ENCODE measurements at places on chromosomes 2 and 18.

GRCh38 chr2:222903234-222904220 lies 42.7 kb downstream of the ACSL3 start:
- no peak for DNase-seq

- no peak for DNase-seq
Measured at GRCh38 chr2:211367711-211368110, 811.3 kb downstream of the CPS1 start.

DNA sequence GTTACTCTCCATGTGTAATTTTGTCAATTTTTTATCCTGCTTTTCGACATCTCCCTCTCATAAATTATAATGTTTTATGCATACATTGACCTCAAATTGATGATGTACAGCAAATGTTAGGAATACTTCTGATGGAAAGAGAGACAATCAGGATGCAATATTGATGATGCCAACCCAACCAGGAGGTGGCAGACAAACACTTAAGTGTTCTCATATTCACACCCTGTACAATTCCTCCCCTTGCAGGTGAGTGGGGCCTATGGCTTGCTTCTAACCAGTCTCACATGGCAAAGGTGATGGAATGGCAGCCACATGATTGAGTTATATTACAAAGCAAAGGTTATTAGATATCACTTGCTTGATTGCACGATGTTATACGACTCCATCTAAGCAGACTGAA lies 594.3 kb upstream of the REG3G start:
- no peak for DNase-seq

DNA sequence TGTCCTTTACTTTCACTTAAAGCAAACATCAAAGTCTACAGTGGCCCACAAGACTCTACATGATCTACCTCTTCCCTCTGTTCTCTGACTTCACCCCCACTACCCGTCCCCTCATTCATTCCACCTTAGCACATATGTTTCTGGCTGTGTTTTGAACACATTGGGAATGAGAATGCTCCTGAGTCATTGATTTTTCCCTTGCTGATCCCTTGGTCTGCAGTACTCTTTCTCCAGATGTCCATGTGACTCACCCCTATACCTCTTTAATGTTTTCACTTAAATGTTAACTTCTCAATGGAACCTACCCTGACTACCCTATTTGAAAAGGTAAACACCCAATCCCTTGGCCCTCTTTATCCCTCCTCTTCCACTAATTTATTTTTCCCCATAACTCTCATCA lies 30.7 kb upstream of the FRZB start:
- DNase-seq = no peak

DNA sequence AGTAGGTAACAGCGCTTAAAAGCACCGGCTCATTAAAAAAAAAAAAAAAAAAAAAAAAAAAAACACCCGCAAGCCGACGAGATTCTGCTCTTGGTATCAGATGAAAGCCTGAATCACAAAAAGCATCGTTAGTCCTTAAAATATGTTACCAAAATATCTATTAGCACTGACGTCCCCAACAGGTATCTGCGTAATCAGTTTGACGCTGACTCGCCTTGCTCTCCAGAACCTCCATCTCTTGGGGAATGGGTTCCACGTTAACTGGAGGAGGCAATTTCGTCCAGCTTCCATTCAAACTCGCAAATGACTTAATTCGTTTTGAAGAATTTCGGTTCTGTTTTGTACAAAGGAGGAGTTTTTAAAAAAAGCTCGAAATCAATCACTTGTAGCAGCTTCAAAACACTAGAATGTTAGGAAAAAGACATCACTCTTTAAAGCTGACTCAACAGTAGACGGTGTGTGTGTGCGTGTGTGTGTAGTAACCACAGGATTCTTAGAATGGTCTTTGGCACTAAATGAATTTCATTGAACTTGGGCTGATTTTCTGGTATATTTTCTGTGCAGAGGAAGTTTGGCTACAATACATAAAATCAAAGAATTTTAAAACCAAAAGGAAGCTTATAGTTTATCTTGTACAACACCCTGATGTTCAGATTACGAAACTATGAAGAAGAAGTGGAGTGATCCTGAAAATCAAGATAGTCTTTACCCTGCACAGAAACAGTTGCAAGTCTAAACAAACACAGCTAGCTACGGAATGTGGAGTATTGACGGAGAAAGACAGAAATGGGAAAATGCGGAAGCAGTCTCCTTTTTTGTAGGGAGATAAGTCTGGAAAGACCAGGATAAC lies 1.1 kb upstream of the PGAP1 start:
- DNase-seq = no peak

DNA sequence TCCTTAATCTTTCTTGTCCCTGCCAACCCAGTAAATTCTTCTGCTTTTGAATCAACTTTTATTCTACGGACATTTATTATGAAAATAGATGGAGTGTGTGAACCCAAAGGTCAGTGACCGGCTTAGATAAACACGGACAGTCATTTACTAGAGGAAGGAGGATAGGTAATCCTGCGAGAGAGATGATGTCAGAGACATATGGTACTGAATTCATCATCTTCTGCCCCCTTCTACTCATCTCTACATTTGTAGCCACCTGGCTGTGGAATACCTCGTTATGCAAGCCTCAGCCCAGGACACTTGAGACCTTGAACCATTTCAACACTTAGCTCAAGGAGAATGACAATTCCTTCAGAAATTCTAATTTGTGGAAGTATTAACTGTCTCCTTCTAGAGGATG lies 443.6 kb downstream of the TDRD15 start:
- no peak for DNase-seq

- DNase-seq = no peak
Measured at GRCh38 chr2:25044990-25045389, 3.1 kb downstream of the EFR3B start.

- DNase-seq = no peak
Measured at GRCh38 chr2:237218756-237219155, 133.1 kb downstream of the COPS8 start.

DNA sequence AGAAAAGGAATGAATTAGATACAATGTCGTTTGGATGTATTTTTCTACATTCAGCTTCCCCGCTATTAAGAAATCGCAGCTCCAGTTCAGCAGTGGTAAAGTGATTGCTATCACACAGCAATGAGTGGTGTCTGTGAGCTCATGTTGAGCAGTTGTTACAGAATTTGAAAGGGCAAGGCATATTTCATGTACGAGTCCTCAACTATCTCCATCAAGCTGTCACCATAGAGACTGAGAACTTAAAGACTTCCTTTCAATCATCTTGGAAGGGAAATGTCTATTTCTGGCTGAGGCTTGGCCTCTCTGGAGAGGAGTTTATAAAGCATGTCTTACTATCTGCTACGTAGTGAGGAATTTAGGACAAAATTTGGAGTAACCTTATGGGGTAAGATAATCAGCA lies 24.4 kb upstream of the FAM117B start:
- no peak for DNase-seq

DNA sequence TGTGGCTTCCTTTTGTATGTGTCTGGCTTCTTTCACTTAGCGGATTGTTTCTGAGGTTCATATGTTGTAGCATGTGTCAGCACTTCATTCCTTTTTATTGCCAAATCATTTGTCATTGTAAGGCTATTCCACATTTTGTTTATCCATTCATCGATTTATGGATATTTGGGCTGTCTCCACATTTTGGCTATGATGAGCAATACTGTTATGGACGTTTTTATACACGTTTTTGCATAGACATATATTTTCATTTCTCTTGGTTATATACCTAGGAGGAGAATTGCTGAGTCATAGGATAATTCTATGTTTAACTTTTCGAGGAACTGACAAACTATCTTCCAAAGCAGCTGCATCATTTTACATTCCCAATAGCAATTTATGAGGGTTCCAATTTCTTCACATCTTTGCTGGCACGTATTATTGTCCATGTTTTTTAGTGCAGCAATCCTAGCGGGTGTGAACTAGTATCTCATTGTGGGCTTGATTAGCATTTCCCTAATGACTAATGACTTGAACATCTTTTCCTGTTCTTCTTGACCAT lies 48.1 kb upstream of the TBC1D8 start:
- DNase-seq = no peak

GRCh38 chr18:8142131-8142711 lies 467.0 kb upstream of the RAB12 start:
- DNase-seq = no peak

- no peak for DNase-seq
Measured at GRCh38 chr2:21175895-21176646, 52.3 kb downstream of the TDRD15 start.

- peak; percentile 14 for DNase-seq
Measured at GRCh38 chr2:48525269-48525943, 4.5 kb upstream of the STON1 start.

GRCh38 chr2:1518867-1519530 lies 105.7 kb downstream of the TPO start:
- no peak for DNase-seq

GRCh38 chr18:6616981-6617380 lies 112.5 kb upstream of the ARHGAP28 start:
- no peak for DNase-seq

DNA sequence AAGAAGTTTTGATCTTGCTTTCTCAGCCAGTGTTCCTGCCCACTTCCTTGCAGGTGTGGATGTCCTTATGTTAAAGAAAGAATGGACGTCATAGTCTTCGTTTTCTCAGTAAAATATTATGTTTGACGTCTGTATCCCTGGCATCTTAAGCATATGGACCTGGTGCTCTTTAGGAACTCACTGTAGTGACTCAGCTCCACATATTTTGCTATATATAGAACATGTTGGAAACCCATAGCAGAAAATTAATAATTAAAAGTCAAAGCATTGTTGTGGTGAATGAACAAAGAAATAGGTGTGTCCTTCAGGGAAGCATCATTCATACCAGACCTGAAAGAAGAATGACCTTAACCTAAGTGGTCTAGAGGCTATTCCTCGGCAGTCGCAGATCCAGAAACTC lies 196.1 kb downstream of the MCFD2 start:
- no peak for DNase-seq

DNA sequence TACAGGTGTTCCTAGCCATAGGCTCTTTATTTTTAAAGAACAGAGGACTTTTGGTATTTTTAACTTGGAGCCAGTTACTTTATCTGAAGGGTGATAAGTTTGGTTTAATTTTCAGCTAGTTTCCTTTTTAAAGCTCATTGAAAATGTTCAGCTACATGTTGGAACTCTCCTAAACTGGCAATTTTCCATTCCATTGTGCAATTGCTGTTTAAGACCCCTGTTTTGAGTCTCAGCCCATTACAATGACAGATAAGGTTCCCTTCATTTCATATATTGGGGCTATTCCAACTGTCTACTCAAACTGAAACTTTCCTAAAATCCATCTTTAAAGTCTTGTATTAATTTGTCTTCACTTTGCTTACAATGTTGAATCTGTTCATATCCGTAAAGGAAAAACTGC lies 11.6 kb downstream of the MAIP1 start:
- DNase-seq = no peak

DNA sequence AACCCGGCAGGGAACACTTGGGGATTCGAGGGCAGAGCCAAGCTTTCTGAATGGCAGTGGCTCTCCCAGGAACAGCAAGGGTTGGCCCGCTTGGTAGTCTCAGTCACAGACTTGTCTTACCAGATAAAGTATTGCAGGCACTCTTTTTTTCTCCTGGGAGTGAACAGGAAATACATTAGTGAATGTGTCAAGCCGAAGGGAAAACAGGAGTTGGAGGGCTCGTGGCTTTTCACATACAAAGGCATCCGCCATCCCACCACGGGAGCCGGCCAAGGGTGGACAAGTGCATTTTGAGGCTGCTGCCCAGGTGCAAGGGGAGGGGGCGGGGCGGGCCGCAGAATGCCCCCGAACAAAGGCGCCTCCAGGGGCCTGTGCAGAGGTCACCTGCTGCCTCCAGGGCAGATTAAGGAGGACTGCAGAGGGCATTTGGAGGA lies 163.3 kb upstream of the SIX3 start:
- no peak for DNase-seq

GRCh38 chr18:52001106-52001505 lies 338.9 kb upstream of the DCC start:
- no peak for DNase-seq

DNA sequence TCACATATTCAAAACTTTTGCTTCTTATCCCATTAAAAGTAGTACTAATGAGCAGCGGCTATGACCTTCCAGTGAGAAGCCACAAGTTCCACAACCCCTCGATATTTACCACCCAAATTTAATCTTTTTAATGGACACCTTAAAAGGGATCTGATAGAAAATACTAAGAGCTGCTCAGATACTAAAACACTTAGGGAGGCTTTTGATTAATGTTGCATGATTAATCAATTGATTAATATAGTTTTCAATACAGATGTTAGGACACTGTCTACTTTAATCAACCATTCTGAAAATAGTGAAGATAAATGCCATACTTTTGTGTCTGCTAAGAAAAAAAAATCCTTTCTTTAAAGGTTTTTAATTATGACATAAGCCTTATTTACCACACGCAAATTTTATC lies 1312.8 kb upstream of the ACVR2A start:
- DNase-seq = no peak

DNA sequence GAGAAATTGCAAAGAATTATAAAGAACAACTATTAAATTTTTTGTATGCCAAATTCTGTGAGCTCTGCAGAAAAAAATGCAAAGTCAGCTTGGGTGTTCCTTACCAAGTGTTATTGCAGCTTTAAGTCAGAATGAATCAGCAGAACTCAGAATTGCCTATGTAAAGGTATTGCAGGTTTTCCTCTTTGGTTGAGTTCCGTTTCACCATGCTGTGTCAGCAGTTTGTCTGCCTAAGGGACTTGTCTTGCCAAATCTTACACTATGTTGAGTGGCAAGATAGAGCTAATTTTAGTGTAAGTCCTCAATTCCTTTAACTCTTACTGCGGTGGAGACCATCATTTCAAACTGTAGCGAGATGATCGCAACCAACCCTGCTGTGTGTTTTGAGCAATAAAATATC lies 38.8 kb downstream of the ADAM23 start:
- no peak for DNase-seq

GRCh38 chr18:11336241-11336640 lies 186.9 kb upstream of the PIEZO2 start:
- DNase-seq = no peak

DNA sequence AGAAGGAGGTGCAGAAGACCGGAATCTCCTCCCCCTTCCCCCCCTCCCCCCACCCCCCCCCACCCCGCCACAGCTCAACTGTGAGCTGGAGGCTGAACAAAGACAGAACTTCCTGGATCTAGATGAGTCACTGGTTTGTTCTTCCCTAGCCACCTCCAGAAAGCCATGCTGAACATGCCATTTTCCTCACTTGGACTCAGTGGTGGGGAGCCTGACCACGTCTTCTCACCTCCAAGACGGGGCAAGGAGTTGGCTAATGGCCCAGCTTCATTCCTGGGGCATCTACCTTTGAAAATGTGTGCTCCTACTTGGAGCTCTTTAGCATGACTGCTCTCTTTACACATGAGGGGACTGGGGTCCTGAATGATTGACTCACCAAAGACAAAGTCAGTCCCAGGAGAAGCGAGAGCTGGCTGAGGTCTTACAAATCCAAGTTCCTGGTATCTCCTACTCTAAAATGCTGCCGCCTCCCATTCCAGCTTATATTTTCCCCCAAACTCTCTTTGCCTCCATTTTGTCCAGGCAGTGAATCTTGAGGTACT lies 22.6 kb upstream of the FZD5 start:
- DNase-seq = no peak

GRCh38 chr2:139165041-139165440 lies 384.9 kb upstream of the NXPH2 start:
- no peak for DNase-seq

- peak; percentile 99 for DNase-seq
Measured at GRCh38 chr2:159202568-159203071, 83.9 kb downstream of the WDSUB1 start.

All from BJ (cell line).